Right forelimb (tissue), 1 donor: ENCODE measurements at places on chromosomes 2 and 18.

GRCh38 chr18:2617401-2617998 lies 38.0 kb upstream of the SMCHD1 start:
- no peak for DNase-seq

GRCh38 chr2:8974016-8974415 lies 29.5 kb downstream of the MBOAT2 start:
- DNase-seq, result no peak

DNA sequence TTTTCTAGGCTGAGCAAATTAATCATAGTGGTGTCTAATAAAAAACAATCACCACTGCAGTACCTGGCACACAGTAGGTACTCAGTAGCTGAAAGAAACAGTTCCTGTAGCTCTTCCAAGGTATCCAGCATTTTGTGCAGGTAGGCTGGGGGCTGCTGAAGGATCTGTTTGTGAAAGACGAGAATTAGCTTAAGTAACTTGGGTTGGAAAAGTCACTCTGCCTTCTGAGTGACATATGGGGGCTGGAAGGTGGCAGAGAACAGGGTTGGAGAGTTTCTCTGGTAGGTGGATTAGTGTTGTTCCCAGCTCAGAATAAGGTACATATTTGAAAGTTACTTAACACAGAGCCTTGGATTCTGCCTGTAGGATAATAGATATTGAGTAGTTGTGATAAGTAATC lies 72.8 kb downstream of the FMNL2 start:
- DNase-seq, result no peak

- DNase-seq, result no peak
Observed at GRCh38 chr2:200329798-200330197, 23.3 kb downstream of the SPATS2L start.

DNA sequence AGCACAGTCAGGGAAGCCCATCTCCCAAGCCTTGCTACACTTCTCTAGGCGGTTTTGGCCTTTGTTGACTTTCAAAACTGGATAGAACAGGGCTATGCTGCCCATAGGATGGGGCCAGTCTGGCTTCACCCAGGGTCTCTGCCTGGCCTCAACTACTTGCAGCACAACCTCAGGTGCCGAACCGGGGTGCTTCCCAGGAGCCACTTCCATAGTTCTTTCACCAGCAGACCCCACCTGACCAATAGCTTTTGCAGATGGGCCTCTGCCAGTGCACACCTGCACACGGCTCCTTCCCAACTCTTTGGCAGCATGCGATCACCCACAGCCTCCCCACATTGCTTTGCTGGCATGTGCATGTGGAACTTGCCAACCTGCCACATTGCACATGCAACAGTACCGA lies 331.6 kb downstream of the CPS1 start:
- no peak for DNase-seq

GRCh38 chr18:13868501-13869271 lies 44.7 kb downstream of the MC5R start:
- DNase-seq, result no peak

DNA sequence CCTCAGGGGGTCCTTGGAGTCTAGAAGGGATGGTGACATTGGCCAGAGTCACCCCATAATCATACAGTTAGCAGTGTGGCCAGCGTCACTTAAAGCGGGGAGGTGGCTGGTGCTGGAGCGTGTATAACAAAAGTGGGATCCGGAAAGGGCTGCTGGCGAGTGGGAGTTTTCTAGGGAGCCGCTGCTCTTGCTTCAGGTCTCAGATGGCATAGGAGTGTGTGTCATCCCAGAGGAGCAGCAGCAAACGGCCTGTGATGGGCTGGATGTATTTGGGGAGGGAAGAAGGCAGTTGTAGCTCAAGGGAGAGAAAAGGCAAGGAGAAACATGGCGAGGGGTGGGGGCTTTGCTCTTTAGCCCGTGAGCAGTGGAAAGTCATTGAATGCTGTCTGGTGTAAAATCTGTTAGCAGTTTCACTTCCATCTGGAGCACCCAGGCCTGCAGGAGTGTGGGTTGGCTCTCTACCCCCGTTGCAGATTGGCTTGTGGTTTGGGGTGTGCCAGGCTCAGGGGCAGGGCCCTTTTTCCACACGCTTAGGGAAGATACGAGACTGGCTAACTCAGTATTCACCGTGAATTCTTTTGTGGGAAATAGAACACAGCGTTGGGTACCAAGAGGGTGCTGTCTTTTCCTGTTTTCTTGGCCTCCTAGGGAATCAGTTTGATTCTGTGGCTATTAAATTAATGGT lies 120.5 kb downstream of the AGAP1 start:
- DNase-seq, result no peak

DNA sequence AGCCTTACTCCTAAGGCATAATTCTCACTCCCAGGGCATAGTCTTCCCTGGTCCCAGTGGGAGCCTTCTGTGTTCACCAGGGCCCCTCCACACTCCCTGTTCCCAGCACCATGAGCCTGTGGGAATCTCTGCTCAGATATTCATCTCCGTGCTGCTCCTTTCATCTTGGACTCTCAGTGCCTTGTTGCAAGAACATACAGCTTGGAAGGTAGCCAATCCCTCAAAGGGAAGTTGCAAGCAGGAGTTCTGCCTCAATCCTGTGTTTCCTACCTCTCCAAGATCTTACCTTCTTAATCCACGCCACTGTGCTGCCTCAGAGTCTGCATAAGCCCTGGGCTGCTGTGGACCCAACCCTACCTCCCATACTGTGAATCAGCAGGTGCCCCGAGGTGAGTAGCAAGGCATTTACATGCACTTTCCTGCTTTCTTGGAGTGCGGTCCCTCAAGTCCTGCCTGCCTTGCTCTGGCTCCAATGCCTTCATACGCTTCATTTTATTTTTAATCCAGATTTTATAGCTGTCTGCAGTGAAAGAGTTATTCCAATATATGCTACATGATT lies 413.8 kb upstream of the RAB6C start:
- no peak for DNase-seq

DNA sequence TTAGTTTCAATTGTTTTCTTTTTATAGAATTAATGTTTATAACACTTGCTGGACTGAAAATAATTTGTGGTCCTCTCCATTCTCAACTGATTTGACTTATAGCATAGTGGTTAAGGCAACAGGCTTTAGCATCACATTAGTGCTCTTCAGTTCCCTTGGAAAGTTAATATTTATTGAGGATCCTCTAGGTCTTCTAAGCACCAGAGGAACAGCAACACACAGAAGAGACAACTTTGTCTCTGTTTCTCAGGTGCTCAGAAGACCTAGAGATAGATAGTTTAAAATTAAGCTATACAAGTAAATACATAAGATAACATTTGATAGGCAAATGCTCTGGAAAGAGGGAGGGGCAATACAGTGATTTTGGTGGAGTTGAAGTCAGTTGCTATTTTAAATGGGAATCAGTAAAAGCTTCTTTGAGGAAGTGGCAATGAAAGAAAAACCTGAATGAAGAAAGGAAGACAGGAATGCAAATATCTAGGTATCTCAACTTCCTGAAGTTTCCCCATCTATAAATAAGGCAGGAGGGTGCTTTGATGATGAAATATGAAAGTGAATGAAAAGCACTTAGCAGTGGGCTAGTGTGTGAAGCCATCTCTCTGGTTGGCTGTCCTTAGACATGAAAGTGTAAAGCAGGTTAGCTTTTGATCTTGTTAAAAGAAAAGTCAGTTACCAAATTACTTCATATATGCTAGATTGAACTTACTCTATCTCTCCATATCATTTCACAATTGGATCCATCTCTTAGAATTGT lies 7.9 kb downstream of the NEUROD1 start:
- DNase-seq, result no peak

DNA sequence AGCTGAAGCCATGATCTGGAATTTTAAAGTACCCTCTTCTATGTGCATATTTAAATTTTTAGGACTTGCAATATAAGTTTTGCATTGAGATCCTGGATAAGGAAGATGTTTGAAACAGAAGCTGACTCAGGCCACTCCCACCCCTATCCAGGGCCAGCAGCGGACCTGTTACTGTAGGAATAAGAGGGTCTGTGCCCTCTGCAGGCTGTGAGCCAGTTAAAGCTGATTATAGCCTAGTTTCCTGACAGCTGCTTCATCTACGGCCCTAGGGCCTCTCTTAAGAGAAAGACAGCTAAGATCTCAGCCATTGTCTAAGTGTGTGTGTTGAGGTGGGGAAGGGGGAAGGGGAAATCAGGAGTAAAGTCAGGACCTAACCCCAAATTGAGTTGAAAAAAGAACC lies 234.0 kb downstream of the HAUS1 start:
- no peak for DNase-seq

GRCh38 chr2:68971591-68972231 lies 2.7 kb upstream of the GKN1 start:
- DNase-seq, result no peak

DNA sequence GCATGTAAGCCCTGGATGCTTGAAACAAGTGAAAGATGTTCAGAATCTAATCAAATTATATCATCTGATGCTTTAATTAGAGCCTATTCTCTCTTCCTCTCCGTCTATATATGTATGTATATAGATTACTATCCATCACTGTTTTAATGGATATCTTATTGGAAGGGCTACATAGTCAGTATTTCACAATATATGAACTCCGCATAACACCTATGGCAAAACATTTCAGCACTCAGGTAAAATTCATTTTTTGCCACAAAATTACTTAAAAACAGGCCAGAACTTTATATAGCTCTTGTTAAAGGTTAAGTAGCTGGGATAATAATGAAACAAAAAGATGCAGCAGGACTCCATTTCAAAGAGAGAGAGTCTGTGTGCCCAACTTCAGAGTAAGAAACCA lies 1.2 kb downstream of the PJVK start:
- DNase-seq, result no peak

DNA sequence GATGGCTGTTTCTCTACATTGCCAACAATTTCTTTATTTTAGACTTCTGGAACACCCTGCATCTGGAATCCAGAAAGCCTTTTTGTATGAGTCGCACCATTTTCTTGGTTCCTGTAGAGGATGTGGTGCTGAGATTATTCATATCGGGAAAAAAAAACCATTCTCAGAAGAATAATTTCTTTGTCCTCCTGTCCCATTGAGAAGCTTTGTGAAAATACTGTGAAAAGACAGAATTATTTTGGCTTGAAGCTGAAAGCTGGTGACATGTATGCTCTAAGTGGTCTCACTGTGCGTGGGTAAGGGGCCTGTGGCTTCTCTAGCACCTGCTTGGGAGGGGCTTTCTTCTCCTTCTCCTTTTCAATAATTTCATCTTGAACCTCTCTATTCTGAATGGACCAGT lies 138.4 kb downstream of the FAM210A start:
- no peak for DNase-seq

DNA sequence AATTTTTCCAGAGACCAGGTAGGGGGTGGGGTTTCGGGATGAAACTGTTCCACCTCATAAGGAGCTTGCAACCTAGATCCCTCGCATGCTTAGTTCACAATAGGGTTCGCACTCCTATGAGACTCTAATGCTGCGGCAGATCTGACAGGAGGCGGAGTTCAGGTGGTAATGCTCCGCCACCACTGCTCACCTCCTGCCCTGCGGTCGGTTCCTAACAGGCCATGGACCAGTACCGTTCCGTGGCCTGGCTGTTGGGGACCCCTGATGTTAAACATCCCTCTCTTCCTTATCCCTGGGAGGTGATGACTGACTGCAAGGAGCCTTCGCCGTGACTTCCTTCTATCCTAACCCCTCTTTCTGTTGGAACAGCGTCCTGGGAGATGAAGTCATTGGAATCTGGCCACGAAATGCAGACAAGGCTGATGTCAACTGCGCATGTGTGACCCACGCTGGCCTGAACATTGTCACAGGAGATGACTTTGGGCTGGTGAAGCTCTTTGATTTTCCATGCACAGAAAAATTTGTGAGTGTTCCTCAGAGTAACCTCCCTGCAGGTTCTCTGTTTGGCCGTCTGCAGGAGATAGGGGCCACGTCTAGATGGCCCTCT lies 82.4 kb downstream of the RTN4 start:
- no peak for DNase-seq

- DNase-seq, result no peak
Observed at GRCh38 chr2:120899771-120900170, 164.1 kb downstream of the GLI2 start.

DNA sequence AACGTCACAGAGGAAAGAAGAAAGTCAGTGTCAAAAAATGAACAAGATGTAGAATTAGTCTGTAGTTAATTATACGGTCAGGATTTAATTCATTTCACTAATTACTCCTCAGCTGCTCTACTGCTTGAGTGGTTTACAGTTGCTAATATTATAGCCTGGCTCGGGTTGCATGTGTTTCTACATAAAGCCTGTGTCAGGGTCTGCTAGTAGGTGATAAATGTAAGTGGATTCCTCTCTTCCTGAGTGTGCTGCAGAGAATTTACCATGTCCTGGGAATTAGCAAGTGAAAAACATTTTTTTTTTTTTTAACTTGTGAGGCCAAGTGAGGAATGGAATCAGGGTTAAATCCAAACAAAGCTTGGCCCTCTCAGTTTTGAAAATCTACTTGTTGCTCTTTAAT lies 622.6 kb downstream of the EPHA4 start:
- no peak for DNase-seq

- DNase-seq, result no peak
Observed at GRCh38 chr2:160816916-160817499, 323.4 kb upstream of the RBMS1 start.

GRCh38 chr2:170467568-170468422 lies 247.3 kb upstream of the SP5 start:
- no peak for DNase-seq
